ENCODE measurements at places on chromosomes 3 and 15.

DNA sequence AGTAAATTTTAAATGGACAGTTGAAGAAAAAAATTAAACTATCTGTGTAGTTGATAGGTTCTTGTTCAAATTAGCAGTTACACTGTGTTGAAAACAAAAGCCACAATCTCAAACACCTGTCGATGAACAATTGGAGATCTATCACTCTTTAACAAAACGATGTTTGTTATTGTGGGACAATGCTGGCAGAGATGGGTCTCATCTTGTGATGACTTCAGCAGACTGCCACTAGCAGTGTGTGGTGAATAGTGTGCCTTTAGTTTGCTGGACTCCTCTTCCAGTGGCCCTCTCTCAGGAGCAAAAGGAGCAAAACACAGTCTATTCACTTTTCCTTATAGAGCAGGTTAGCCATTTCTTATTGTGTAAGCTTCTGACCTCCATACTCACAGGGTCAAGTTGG is 14.7 kb upstream of the TRIM59 start:
- DNase-seq, result no peak

GRCh38 chr3:122560680-122561079 is 3.4 kb downstream of the PARP9 start:
- DNase-seq, result no peak

DNA sequence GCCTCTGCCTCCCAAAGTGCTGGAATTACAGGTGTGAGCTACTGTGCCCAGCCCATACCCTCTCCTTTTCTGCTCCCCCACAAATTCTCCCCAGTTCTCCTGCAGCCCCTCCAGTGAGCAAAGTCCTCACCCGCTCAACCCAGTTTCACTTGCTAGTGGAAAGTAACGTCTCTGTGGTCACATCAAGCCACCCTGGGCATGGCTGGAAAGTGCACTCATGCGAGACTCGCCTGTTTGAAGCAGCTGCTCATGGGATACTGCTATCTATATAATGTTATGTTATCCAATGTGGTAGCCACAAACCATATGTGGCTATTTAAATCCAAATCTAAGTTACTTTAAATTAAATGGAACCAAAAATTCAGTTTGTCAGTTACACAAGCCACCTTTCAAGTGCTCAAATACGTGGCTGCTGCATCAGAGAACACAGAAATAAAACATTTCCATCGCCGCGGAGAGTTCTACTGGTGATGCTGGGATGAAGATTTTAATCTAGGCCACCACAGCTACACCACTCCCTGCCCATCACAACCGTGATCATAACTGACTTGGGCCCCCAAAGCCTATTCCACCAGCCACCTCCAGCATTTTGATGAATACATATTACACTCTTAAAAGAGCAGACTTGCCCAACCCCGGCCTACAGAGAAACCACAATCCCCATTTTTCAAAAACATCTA is 119.4 kb downstream of the LIPC start:
- DNase-seq, result no peak

- no peak for DNase-seq
These were observed 201.8 kb upstream of the KCNH8 start for GRCh38 chr3:18946524-18946923.

GRCh38 chr15:90869140-90869541 is 753 bp downstream of the FURIN start:
- no peak for DNase-seq

GRCh38 chr15:74258456-74259291 is 22.5 kb downstream of the CCDC33 start:
- no peak for DNase-seq

DNA sequence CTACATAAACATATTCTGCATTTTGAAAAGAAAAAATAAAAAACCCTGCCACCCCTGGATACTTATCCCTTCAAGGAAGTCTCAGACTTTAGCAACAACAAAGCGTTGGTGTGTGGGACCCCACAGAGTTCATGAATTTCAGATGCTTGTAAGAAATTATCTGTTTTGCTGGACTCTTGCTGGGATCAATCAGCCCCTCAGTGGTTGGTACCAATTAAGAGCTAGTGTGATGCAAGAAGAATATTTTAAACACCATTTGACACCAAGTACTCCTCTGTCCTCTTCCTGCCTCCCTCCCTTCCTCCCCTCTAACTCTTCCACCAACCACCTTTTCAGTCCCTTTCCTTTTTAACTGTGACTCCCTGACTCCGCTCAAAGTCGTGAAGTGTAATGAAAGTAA is 51.5 kb downstream of the SST start:
- DNase-seq, result no peak

DNA sequence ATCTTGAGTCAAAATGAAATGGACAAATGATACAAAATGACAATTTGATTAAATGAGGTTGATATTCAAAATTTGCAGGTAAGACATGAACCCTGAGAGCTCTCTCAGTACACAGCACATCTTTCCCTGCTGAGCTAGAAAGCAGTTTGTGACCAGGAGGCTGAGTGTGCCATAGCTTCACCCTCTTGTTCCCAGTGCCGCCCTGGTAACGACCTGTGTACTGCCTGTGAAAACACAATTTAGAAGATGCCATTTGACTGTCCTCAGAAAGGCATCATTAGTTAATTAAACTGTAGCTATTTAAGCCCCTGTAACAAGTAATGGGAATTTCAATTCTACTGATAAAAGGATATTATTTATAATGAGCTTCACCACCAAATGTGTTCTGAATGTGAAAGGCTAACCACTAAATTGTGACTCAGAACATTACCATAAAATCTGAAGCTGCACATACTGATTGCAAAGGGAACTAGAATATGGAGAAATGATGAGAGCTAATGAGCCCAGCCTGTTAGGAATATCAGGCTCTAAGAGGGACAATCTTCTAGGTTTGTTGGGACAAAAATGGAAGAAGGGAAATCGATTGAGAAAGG is 212.9 kb upstream of the ARPP21 start:
- no peak for DNase-seq

DNA sequence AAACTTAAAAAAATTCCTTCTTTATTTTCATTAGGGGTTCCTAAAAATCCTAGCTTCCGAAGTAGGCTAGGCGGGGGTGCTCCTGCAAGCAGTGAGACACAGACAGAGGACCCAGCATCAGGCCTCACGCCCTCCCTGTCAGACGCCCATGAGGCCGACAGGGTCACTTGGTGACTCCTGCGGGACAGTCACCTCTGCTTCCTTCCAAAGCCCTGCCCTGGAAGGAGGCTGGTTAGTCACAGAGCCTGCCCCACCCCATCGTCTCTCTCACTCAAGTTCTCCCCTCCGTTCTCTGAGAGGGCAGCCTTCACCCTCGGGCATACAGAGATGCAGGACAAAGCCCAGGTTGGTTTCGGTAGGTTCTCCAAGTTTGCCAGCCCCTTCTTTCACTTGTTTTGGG is 38.6 kb downstream of the EHD4 start:
- no peak for DNase-seq

DNA sequence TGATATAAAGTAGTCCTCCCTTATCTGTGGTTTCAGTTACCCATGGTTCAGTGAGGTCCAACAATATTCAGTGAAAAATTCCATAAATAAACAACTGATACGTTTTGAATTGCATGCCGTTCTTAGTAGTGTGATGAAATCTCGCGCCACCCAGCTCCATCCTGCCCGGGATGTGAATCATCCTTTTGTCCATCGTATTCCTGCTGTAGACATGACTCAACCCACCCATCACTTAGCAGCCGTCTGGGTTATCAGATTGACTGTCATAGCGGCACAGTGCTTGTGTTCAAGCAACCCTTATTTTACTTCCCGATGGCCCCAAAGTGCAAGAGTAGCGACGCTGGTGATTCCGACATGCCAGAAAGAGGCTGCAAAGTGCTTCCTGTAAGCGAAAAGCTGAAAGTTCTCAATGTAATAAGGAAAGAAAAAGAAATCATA is 48.0 kb upstream of the MEX3B start:
- no peak for DNase-seq

- DNase-seq, result no peak
These were observed 5.3 kb downstream of the COPG1 start for GRCh38 chr3:129254536-129255230.

GRCh38 chr3:184336547-184337398 is 627 bp upstream of the FAM131A start:
- no peak for DNase-seq

- DNase-seq, result no peak
These were observed 11.5 kb downstream of the ETFA start for GRCh38 chr15:76299786-76300185.

GRCh38 chr3:107868449-107868848 is 222.4 kb downstream of the CD47 start:
- no peak for DNase-seq

- DNase-seq, result no peak
These were observed 3.0 kb upstream of the TFDP2 start for GRCh38 chr3:142152384-142152783.

DNA sequence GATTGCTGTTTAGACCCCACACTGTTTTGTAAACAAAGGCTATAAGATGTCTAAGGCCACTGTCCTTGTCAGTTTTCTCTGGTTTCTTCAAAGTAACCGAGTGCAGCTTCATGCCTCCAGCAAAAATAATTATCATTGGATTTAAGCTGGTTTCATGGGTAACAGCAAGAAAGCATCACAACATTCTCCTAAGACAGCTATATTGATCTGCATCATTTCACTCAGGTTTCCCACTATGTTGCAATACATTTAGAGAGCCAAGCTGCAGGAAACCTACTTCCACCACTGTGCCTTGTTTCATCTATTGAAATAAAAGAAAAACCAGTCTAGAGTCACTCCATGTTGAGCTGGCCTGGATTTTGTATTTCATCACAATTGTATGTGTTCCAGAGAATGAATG is 351.4 kb downstream of the OXSM start:
- no peak for DNase-seq

- no peak for DNase-seq
These were observed 750 bp downstream of the PODXL2 start for GRCh38 chr3:127629467-127630403.

GRCh38 chr15:70340494-70340870 is 242.8 kb upstream of the TLE3 start:
- DNase-seq, result no peak

GRCh38 chr3:38345879-38346586 is 552 bp upstream of the XYLB start:
- DNase-seq, result no peak

GRCh38 chr15:51620641-51621040 is 1.9 kb downstream of the DMXL2 start:
- DNase-seq, result no peak

GRCh38 chr3:195033531-195034091 is 237.3 kb downstream of the XXYLT1 start:
- DNase-seq, result no peak

GRCh38 chr3:135528413-135529015 is 437.0 kb upstream of the PPP2R3A start:
- no peak for DNase-seq

- no peak for DNase-seq
These were observed 9.9 kb downstream of the MYD88 start for GRCh38 chr3:38148311-38148882.

DNA sequence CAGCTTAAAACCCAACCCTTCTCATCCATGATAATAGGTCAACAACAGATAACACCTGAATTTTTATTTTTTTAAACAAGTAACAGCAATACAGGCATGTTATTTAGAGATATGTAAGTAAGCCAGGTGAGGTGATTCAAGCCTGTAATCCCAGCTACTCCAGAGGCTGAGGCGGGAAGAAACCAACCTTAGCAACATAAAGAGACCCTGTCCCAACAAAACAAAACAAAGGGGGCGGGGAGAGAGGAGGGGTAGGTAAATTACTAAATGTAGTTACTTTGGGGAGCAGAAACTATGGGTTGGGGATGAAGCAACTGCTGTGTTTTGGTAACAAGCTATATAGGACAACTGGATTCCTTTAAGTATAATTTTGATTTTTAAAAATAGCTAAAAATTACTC is 47.0 kb downstream of the GNB4 start:
- DNase-seq, result no peak

DNA sequence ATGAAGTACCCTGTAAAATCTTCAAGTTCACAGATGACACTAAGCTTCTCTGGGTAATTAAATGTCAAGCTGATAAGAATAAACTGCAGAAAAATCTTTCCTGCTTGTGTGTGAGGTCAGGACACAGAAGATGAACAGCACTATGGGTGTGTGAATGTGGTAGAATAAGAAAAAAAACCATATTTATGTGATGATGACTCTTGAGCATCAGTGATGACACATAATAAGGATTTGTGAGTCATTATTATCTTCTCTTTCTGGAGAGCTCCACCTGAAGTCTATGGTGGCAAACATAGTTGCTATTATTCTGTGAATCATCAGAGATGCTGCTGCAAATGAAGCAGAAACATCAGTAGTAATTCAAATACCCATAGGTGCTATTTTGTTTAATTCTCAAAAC is 422.4 kb downstream of the DIPK2A start:
- no peak for DNase-seq

- DNase-seq, result no peak
These were observed 68.9 kb downstream of the GHSR start for GRCh38 chr3:172379372-172379771.

GRCh38 chr15:69034352-69034751 is 19.9 kb downstream of the NOX5 start:
- DNase-seq, result no peak

DNA sequence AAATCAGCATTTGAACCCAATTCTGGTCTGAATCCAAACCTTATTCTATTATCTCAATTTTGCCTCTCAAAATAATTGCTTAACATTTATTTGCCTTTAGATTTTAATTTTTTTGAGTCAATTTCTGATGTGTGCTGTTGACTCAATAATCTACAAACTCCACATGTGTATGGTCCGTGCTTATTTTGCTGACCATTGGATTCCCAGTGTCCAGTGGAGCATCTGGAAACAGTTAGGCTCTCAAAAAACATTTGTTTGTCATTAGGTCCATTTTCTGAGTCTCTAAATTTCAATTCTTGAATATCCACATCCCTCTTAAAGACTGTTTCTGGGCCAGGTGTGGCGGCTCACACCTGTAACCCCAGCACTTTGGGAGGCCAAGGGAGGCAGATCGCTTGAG is 19.2 kb upstream of the MYZAP start:
- DNase-seq, result no peak

DNA sequence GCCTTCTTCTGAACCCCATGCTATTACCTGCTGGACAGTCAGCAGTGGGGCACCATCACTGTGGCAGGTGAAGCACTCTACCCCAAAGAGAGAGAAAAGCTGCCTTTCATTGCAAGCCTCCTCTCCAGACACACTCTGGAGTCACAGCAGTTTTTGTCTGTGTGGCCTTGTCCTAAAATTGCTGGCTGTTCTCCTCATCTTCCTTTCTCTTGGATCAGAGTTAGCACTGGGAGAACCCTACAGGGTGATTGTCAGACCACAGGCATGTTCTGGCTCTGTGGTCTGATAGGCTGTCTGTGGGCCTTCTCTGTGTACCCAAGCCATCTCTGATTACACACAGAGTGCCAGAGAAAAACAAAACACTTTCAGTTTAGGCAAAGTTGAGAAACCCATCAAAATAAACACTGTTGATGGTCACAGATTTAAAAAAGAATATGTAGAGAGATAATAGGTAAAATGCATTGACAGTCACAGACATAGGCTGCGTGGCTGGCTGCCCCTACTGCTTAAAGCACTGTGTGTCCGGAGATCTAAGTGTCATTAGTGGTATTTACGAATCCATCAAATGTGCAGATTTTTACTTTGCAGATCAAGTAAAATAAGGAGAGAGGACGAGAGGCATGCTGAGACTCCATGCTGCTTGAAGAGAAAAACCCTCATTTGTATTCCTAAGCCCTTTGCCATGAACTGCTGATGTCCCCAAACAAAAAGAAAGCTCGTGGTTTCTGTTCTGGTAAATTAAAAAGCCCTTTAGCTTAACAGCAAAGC is 689.9 kb downstream of the TUSC7 start:
- DNase-seq, result no peak
